ENCODE measurements at places on chromosomes 12 and 14.

GRCh38 chr12:102824218-102824835, 92.7 kb downstream of the PAH start:
- DNase-seq: no peak

- no peak for DNase-seq
These were observed 253.0 kb downstream of the KTN1 start for GRCh38 chr14:55832974-55833373.

DNA sequence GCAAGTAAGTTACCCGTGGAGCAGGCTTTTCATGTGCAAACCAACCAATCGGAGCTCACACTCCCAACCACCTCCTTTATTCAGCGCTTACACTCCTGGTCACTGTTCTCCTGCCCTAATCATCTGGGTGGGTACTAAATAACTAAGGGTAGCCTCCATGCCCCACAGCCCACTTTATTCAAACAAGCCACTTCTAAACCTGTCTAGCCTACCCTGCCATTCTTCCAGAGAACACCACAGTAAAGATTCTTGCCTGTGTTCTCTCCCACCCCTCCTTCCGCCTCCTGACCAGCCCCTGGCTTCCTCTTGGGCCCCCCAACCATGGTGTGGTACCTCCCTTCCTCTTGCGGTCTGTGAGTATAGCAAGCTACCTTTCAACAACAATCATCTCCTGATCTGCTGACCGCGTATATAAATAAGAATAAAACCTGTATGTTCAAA, 581.9 kb downstream of the VRK1 start:
- DNase-seq: no peak

- DNase-seq: no peak
These were observed 2.8 kb downstream of the EFS start for GRCh38 chr14:23362200-23362599.

- peak; percentile 51 for DNase-seq
These were observed 7.5 kb downstream of the VTI1B start for GRCh38 chr14:67666750-67667449.

- DNase-seq: peak; percentile 43
These were observed 42.1 kb upstream of the CTDSP2 start for GRCh38 chr12:57888409-57889157.

- no peak for DNase-seq
These were observed 46.2 kb downstream of the WIF1 start for GRCh38 chr12:65074932-65075331.

GRCh38 chr12:129827102-129827865, 76.5 kb downstream of the TMEM132D start:
- no peak for DNase-seq

DNA sequence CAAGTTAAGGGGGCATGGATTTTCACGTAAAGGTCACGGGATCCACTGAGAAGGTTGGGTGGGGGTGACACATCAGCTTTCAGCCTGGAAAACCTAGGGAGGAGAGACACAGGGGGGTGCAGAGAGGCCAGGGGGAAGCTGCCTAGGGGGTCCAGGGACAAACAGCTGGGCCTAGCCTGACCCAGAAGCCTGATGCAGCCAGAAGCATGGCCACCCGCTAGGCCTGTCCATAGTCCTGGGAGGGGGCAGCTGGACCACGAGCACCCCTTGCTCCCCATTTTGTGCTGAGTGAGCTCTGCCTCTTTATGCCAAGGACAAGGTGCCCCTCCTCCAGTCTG, 322.7 kb upstream of the RTL1 start:
- DNase-seq: no peak

GRCh38 chr14:97582022-97582421, 784.8 kb downstream of the VRK1 start:
- DNase-seq: no peak

- no peak for DNase-seq
These were observed 331.2 kb upstream of the FBXO33 start for GRCh38 chr14:39763402-39763890.

Measured in stromal cell of bone marrow (primary cell).